ENCODE measurements at places on chromosomes 7 and 10.

DNA sequence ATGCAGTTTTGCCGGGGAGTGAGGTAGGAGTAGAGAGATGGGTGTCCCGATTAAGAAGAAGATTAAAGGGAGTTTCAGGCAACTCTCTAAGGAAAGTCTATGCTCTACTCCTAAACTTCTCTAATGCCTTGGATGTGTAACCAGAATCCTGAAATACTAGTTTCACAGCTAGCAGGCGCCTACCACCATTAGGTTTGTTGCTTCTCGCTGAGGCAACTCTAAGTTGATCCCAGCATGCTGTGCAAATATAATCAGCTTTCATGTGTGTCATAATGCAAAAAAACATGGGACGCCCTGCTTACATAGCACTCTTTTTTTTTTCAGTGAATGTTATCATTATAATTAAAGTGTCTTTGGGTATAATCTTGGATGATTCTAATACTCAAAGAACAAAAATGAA, 50.4 kb upstream of the FAM3C start:
- DNase-seq: no peak

DNA sequence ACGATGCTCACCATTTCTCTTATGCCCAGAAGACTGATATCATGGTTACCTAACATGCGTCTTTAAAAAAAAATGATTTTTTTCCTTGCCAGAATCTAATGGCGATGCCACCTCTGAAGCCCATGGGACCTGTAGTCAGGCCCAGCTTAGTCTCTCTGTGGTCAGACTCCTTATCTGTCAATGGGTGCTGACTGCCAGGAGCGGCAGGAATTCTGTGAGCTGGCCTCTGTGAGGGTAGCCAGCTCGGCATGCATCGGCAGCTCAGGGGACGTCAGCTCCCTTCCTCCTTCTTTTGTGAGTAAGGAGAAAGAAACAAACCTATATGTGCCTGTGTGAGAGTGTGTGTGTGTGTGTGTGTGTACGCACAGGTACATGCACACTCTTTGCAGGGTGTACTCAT, 49.9 kb upstream of the ZRANB1 start:
- DNase-seq: no peak

DNA sequence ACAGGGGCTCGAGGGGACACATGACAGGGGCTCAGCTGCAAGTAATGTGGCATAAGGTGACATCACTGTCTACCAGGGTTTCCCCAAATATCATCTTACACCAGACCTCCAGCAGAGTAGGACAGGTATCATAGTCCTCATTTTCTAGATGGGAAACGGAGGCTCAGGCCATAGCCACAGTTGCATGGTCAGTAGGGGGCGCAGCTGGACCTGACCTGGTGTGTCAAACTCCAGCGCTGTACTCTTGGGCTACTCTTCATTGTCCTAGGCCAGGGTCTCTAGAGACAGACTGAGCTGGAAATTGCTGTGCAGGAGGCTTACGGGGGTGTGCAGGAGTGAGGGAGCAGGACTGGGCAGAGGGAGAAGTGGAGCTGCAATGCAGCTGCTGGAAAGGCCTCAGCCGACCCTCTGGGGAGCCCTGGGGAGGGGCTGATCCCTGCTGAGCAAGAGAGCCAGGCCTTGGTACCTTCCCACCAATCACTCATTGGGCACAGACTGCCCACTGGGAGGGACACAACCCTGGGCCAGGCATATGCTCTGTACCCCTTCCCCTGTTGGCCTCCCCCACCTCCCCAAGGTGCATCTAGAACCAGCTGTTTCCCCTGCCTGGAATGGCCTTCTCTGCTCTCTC, 89.9 kb downstream of the CDH23 start:
- no peak for DNase-seq

DNA sequence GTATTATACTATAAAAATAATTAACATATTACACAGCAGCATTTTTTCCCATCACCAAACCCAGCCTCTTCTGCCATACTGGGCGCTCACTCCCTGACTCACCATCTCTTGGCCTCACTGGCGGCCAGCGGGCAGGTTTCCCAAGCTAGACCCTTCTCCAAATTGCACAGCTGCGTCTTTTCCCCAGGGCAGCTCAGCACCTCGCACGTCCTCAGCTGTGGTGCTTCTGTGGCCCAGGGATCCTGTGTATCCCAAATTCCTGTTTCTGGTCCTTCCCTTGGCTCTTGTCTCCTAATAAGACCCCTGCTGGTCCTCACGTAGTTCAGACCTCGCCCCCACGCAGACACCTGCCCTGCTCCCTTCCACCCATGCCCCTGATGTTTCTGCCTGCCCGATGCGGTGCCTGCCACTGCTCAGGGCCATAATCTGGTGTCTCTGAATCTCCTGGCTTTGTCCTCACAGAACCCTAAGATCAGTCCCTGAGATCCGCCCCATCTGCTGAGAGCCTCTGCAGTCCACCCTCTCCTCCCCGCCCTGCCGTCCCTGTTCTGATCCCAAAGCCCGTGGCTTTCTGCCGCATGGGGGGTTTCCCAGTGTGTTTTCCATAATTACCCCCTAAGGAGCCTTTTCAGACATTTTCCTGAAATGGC, 290.1 kb downstream of the TCERG1L start:
- DNase-seq: no peak

- DNase-seq: no peak
These were observed 517.0 kb downstream of the INHBA start for GRCh38 chr7:41185851-41186250.

DNA sequence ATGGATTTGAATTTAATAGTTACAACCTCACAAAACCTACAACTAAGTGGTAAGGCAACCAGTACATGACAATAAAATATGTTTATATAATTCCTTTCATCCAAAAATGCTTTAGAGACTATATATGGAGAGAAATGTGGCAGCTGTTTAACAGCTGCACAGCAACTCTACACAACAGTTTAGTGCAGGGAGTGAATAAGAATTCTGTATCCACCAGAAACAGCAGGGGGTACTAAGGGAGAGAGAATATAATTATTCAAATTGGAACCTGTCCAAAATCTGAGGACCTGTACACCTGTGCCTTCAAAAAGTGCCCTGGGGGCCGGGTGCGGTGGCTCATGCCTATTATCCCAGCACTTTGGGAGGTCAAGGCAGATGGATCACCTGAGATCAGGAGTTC, 49.6 kb downstream of the POLL start:
- no peak for DNase-seq

DNA sequence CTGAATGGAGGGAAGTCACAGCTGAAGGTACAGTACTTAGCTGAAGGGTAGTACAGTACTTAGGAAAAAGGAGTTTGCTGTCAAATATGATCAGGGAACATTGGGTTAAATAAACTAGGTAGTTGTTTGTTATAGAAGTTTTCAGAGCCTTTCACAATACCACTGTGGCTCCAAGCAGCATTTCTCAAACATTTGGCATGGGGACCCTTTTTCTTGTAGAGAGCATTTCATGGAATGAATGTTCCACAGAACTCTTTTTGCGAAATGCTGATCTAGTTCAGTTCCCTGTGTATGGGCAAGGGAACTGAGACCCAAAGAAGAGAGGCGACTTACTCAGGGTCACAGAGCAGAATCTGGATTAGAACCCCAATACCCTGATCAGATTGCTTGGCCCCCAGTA, 31.5 kb upstream of the DDX50 start:
- no peak for DNase-seq

- no peak for DNase-seq
These were observed 25.4 kb downstream of the RPP38 start for GRCh38 chr10:15122477-15123030.

DNA sequence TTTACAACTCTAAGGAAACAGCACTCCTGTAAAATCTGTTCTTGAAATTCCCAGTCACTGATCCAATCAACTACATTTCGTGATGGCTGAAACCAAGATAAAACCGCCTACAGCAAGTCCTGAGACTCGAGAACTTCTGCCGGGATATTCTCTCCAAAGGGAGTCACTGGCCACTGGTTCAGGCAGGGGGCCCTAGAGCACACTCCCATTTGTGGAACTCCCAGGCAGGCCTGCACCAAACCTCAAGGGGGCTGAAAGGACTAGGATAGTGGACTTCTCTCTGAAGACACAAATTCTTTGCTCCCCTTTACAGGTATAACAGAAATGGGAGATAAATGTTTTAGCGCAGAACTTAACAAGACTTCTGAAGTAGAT, 16.3 kb downstream of the CYTH3 start:
- DNase-seq: no peak

GRCh38 chr10:7085913-7086589, 324.8 kb downstream of the SFMBT2 start:
- DNase-seq: no peak

DNA sequence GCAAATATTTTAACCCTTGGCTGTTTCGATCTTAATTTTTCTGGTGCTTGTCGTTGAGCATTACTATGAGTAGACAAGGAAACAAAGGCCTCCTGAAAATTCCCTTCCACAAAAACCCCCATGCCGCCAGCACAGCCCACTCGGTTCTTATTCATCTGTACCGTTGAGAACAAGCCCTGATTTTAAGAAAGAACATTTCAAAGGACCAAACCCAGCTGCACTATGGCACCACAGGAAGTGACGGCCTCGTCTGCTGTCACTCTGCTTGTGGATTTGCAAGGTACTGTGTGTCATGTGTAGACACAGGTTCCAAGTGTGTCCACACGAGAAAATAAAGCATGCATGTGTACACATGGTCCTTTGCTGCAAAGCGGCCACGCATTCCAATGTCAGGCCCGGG, 285.2 kb downstream of the DNAJB6 start:
- no peak for DNase-seq

GRCh38 chr7:43645699-43646226, 62.9 kb downstream of the STK17A start:
- no peak for DNase-seq

DNA sequence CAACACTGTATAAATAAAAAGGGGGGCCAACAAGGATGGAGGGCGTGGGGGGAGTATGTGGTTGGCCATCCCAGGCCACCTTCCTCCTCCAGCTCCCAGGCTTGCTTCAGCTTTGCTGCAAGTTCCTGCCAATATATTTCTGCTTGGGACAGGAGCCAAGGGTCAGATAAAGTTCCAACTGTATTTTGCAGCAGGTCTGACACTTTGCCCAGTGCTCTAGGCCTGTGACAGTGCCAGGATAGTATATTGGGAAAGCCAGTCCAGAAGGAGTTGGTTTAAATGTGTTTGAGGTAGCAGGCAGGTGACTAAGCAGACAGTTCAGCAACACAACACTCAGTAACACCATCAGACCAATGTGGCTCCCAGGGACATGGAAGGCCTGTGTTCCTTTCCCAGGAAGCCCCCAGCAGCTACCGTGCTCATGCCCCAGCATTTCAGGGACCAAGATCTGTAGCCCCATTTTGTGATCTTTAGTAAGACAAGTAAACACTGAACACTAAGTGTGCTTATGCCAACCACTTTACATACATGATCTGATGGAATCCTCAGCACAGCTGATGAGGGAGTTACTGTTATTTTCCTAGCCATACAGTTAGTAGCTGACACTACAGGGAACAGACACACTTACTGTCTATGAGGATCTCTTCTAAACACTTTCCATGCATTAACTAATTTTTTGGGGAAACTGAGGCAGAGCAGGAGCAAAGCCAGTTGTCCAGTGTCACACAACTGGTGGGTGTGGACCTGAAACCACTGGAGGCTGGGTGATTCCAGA, 38.9 kb downstream of the DNAJB12 start:
- no peak for DNase-seq

DNA sequence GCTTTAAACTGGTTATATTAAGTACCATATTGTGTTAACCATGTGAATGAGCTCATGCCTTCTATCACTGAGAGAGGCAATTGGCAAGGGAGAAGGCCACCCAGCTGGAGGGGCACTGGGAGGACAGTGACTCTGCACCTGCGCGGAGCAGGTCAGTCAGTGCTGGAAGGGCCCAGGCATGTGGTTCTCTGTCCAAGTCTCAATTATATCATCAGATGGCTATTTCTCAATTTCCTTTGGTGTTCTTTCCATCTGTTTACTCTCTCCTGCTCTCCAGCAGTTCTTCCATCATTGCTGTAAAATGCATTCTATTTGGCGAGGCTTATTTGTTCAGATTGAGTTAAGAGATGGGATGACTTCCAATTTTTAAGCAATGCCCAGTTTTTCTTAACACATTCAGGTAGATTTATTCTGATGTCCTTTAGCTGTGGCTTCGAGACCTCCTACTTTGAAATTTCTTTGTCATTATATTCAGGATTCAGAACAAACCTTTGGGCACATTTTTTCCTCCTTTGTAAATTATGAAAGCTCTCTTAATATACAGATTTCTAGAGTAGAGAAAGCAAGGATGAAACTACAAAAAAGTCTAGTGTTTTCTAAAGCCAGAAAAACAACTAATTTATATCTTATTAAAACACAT, 159.3 kb downstream of the BMPER start:
- no peak for DNase-seq

DNA sequence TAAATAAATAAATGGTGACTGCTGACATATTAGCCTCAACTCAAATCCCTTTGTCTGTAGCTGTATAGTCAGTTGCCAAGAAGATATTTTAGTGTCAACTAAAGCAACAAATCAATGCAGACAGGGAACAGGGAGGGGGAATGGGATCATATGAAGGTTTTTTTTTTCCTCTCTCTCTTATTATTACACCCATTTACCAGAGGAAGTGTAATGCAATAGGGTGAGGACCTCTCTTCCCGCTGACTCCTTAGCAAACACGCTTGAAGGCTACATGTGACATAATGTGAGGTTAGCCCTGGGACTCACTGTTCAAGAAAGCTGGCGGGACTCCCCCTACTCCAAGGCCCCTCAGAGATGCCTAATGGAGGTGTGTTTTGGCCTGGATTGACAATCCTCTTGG, 88.2 kb downstream of the CHRM2 start:
- no peak for DNase-seq

DNA sequence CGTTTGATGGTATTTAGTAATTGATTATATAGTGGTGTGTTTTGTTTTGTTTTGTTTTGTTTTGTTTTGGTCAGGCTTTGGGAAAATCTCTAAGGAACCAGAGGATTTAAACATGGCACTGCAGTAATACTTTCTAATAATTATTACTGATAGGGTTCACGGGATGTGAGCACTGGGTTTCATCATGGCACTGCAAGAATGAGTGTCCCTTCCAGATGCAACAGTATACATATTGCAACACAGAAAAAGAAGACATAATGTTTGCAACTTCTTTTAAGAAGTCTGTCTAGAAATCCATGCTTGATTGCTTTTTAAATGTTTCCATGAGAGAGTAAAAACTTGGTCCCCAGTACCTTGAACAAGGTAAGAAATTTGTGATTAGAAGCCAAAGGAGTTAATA, 2.2 kb upstream of the CDCA7L start:
- DNase-seq: no peak

GRCh38 chr10:132652936-132653590, 115.5 kb downstream of the INPP5A start:
- DNase-seq: no peak

- no peak for DNase-seq
These were observed 38.7 kb upstream of the EEPD1 start for GRCh38 chr7:36114355-36114754.

DNA sequence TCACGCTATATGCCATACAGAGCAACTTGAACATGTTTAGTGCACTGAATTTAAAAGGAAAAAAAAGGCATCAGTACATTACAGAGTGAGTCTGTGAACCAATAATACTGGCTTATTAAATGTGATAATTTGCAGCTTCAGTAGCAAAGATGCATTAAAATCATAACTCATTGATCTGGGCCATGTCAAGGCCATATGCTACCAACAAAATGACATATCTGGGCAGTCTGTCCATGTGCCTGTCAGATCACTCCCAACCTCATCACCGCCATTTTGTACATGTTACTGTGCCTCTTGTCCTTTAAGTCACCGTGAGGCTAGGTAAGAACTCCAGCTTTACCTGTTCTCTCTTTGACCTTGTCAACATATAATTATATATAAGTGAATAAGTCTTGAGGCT, 307.4 kb upstream of the LRGUK start:
- DNase-seq: no peak

GRCh38 chr10:84178160-84178609, 4.6 kb downstream of the GPR15LG start:
- DNase-seq: no peak

Measured in central memory CD8-positive, alpha-beta T cell (primary cell).